NCI-H460 (cell line): ENCODE measurements at places on chromosomes 4 and X. TPM values are rescaled to one million over a fixed set of nuclear protein-coding genes. Genes with fewer than 3 reads are reported as not detected.

The TTC29 gene
- total RNA-seq, result not detected in 2 replicates

GRCh38 chr4:153541456-153542096, 75.4 kb downstream of the TMEM131L start:
- DNase-seq, result no peak

GRCh38 chrX:5748586-5749150, 480.0 kb downstream of the NLGN4X start:
- DNase-seq, result no peak

DNA sequence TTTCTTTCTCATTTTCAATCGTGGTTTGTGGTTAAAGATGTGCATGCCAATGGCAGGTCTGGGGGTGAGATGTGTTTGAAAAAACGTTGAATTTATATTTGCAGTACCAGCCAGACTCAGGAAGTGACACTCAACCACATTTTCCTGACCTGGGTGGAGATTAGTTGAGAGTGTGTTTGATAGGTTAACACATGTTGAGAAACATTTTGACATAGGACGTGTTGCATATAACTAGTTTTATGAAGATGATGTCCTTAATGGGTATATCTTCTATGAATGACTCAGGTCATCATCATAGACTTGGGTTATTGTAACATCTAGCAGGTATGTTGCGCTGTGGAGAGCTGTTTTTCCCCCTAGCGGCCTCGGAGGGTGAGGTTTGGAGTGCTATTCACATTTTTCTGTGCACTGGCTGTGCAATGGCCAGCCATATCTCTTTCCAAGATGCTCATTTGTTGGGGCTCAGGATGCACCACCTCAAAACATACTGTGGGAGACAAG, 21.7 kb upstream of the CD38 start:
- no peak for DNase-seq

GRCh38 chr4:102842367-102842766, 15.0 kb upstream of the UBE2D3 start:
- DNase-seq, result no peak

The PDE6B gene
- not detected in 2 replicates for total RNA-seq

The ARMCX6 gene
- 52.8 and 59.6 TPM in 2 replicates for total RNA-seq
